Testis (tissue), 5 donors: ENCODE measurements at places on chromosomes 3 and 15. TPM values are rescaled to one million over a fixed set of nuclear protein-coding genes. Genes with fewer than 3 reads are reported as not detected.

The SERPINI2 gene
- 0.47 TPM for polyA plus RNA-seq

The GP9 gene
- 2.1 TPM for polyA plus RNA-seq

The DPPA2 gene
- 4.9 TPM for polyA plus RNA-seq

The MAP1A gene
- 11.4 TPM for polyA plus RNA-seq

DNA sequence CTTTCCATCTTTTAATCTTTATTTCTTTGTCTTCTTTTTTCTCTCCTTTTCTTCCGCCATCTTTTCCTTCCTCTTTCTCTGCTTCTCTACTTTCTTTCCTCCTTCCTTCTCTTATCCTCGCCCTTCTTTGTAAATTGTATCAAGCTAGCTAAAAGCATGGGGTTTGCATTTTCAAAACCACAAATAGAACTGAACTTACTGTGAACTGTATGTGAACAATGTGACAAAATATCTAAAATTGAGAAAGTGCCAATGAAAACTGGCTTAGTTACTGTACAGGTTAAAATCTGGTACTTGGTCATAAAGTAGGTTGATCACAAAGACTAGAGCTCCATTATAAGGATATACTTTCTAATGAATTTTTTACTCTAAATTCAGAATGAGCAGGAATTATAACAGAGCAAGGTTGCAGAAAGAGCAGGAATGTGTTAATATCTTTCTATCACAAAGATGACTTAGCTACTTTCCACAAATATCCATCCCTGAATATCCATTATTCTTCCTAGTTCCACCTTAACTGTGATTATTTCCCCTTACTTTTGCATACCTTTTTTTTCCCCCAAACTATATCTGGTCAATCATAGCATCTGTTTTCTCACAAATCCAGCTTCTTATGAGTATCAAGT, 122.4 kb downstream of the LSAMP start:
- H3K4me3 ChIP-seq: no peak overlapping the region

DNA sequence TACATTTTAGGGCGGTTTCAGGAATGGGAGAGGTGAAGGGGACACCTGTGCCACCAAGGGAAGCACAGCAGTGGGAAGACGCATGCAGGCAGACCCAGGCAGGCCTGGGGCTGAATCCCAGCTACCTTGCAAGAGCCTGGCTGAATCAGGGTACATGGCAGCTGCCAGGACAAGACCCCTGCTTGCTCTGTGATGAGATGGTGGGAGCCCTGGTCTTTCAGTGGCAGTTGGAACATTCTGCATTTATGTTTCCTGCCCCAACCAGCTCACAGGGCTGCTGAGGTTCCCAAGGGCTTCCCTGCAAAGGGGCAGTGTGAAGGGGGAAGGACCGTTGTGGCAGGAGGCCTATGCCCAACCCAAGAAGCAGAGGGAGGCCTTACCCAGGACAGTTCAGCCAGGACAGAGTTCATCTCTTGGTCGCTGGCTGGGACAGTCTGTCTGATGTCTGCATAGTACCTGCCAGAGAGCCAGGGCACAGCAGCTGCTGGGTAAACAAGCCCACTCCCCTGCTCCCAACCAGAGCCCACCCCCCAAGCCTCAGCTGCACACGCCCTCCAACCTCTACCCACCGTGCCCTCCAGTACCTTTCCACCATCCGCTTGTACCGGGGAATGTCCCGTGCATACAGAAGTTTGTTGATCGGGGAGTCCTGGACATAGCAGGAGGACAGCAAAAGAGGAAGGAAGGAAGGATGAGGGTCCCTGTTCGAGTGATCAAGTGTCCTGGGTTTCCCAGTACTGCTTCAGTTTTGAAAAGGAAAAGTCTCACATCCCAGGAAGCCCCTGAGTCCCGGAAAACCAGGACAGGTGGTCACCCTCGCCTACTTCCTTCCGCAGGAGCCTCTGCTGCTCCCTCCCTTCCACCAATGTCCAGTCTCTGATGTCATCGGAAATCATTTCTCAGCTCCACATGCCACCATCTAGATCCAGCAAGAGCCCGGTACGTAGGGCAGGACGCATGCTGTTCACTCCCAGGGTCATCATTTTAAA, 23.1 kb downstream of the PLXNB1 start:
- no peaks in the 10 kb centered on the region for H3K27me3 ChIP-seq
- H3K27ac ChIP-seq: no peak overlapping the region
- H3K36me3 ChIP-seq: no peaks in the 10 kb centered on the region
- peaks cover 2% of the 10 kb centered on the region for H3K4me1 ChIP-seq

GRCh38 chr3:172709774-172710663, 848 bp downstream of the NCEH1 start:
- H3K4me1 ChIP-seq: peaks cover 8% of the 10 kb centered on the region
- H3K36me3 ChIP-seq: no peaks in the 10 kb centered on the region
- DNase-seq: peak; percentile 61
- peak overlapping the region; percentile 86 for H3K27ac ChIP-seq
- peak overlapping the region; percentile 87 for H3K4me3 ChIP-seq
- H3K27me3 ChIP-seq: no peaks in the 10 kb centered on the region
